Skeletal muscle cell (primary cell): ENCODE measurements at places on chromosomes 13 and 19.
A peak's percentile ranks its signal among the peaks of the same experiment; 100 is the strongest.

DNA sequence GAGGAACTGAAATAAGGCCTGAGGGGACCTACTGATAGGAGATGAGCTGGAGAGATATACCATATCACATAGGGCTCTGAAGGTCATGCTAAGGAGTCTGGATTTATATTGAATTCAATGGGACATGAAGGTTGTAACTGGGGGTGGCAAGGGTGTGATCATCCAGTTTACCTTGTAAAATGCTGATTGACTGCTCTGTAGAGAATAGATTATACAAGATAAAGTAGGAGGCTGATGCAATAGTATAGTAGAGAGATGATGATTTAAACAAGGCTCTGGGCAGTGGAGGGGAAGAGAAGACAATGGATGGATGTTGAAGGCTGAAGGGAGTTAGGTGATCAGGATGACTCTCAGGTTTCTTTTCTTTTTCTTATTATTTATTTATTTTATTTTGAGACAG, 18.0 kb upstream of the PAN3 start:
- DNase-seq = no peak

DNA sequence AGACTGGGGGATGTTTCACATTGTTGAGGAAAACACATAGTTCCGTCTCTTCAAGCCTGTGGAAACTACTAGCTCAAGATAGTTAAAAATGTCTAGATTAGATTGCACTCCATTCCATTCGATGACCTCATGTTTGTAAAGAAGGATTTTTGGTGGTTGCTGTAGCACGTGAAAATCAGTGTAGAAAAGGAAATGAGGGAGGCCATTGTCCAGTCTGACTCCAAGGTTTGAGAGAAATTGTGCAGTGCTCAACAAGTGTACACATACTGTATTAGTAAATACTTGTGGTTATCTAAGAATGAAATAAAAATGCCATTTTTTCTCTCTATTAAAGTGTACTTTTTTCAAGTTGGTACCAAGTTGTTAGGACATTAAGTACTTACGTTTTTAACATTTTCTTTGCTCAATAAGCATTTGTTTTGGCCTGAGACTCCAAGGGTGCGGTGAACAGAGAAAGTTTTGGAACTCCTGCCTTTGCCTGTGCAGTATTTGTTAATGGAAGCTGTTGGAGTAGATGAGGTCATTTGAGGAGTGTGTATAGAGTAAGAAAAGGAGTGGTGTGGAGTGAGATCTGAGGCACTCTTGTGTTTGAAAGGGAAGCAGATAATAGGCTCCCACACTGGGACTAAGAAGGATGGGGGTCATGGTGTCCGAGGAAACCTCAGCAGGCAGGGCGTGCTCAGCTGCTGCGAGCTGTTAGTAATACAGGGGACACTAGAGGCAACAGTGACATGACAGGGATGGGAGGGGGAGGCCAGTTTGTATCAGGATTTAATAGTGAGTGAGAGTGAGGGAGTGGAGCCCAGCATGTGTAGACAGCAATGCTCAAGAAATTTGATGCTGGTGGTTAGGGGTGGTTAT, 4.4 kb downstream of the WASF3 start:
- no peak for DNase-seq

DNA sequence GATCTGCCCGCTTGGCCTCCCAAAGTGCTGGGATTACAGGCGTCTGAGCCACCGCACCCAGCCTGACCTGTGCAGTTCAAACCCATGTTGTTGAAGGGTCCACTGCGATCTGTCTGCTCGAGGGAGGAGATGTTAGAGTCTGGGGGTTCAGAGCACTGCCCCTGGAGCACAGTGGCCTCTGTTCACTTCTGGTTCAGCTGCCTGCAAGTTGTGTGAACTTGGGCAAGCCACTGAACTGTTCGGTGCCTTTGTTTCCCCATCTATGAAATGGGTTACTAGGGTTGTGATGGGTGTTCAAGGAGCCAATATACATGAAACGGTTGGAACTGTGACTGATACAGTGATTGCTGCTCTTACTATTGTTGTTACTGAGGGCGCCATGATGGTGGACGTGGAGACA, 1.7 kb downstream of the PLIN5 start:
- no peak for DNase-seq

GRCh38 chr13:48636550-48636949, 17.2 kb upstream of the CYSLTR2 start:
- DNase-seq = peak; percentile 73

DNA sequence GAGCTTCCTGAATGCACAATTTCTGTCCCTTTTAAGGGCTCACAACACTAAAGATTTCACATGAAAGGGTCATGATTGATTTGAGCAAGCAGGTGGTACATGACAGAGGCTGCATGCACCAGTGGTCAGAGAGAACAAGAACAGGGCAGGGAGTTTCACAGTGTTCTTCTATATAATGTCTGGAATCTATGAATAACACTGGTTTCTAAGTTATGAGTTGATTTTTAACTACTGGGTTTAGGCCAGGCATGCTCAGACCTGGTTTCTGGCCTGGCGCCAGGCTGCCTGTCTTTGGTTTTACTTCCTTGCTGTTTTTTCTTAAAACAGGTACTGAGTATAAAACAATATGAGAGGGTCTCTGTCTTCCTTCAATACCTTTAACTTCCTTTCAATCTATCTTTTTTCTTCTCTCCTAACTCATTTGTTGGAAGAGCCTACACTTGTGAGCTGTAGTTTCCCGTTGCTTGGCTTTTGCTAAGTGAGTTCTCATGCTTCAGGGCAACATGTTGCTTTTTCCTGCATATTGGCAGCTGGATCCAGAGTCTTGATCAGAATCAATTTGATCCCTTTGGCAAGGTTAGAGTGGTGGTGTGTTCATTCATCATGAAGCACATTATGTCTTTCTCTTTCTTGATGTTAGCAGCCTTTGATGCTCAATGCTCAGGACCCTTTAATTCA, 38.5 kb upstream of the FGF14 start:
- DNase-seq = no peak

DNA sequence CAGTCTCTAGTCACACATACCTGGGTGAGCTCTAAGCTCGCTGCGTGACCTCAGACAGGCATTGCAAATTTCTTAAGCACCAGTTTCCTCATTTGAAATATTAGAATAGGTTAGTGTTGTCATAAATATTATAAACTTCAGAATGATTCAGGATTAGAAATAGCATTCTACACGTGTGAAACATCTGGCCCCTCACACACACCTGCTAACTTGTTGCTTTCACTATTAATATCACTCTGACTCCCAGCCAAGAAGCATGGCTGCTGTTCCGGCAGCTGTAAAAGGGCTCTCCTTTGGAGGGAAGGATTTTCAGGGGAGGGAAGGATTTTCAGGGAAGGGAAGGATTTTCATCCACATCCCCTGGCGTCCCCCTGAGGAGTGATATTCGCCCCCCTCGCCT, 161.3 kb upstream of the GPR12 start:
- no peak for DNase-seq

DNA sequence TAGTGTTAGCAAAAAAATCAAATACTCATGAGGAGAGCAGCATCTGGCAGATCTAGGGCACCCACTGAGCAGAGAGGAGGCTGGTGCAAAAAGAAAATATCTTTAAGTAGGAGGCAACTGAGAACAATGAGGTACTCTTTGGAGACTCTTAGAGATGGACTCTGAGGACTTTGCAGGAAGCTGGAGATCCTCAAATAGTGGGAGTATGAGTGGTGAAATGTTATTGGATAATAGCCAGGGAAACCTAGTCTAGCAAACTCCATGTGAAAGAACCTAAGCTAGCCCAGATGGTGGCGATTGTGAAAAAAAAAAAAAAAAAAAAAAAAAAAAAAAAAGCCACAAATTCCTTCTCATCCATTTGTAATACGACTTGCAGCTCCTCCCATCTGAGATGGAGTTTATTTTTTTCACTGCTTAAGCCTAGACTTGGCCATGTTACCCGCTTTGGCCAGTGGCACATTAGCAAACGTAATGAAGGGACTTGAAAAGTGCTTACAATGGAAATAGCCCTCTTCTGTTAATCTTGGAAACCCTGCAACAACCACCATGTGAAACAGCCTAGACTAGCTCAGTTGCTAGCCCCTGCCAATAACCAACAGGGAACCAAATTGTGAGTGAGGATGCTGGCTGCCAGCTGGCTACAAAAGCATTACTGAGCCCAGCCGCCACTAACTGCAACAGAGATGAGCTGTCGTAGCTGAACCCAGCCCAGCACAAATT, 476.2 kb downstream of the KLF12 start:
- no peak for DNase-seq

DNA sequence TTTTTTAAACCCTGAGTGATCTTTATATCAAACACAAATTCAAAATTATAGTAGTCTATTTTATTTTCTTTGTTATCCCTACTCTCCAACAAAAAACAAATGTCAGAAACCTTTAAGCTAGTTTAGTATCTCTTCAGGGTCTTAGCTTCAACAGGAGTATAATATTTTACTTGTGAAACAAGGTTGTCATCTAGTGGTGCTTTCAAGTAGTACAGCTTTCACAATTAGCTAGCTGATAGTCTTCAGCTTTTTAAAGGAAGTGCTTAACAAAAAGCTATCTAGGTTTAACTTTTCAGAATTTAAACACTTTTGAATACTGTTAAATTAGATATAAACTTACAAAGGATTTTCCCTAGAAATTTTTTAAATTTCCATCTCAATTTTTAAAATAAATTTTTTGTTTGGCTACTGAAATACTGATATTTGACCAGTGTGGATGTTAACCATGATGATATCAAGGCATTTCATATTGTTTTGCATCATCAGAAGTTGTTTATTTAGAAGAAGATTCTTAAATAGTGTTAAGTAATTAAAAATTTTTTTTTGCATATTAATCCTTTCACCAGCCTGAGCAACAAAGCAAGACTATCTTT, 34.2 kb downstream of the TDRD3 start:
- peak; percentile 16 for DNase-seq

DNA sequence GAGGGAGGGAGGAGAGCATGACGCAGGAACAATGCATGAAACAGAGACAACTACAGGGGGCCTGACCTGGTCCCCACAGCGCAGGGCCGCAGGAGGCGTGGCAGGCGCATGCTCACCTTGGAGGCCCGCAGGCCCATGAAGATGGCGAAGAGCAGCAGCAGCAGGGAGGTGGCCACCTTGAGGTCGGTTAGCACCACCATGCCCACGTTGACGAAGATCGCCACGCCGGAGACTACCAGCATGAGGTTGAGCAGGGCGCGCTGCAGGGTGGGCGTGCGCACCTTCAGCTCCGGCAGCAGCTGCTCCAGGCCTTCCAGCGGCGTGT, 17.0 kb downstream of the EMP3 start:
- DNase-seq = no peak

DNA sequence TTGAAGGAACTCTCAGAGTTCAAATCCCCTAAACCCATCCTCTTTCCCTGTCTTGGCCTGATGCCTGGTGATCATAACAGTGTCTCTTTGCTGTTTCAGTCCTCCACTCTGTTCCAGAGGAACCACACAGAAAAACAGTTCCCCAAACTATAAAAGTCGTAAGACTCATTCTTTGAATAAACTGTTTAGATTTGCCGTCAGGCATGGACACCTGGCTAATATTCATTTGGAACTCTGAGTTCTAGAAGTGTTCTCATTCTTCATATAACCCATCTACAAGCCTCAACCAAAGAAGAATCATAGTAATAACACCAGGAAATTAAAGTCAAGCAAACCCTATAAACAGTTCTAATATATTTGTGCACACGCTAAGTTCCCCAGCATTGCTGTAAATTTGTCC, 37.7 kb upstream of the ABCC4 start:
- DNase-seq = no peak

DNA sequence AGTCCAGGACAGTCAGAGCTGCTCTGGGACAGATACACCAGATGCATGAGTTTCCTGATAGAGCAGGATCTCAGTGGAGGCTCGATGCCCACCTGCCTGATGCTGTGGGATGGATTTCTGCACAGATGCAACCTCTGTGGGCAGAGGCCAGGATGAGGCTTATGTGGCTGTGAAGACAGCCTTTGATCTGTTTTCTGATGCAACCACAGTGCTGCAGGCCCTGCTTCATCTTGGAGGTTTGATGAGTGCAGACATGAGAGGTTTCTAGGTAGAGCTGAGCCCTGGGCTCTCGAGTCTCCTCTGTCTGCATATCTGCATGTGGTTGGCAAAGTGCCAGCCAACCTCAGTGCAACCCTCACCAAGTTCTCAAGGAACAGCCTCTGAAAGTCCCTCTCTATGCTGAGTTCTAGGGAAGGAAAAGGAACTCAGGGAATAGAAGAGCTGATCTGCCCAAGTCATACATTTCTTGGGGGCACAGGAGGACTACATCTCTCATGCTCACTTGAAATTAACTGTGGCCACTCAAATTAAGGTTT, 23.1 kb upstream of the TSHZ3 start:
- no peak for DNase-seq

DNA sequence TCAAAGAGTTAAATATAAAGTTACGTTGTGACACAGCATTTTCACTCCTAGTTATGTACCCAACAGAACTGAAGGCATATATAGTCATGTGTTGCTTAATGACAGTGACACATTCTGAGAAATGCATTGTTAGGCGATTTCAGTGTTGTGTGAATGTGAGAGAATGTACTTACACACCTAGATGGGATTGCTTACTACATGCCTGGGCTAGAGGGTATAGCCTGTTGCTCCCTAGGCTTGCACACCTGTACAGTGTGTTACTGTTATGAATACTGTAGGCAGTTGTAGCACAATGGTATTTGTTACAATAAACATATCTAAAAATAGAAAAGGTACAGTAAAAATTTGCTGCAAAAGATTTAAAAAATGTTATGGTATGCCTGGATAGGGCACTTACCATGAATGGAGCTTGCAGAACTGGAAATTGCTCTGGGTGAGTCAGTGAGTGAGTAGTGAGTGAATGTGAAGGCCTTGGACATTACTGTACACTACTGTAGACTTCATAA, 89.2 kb downstream of the DHRS12 start:
- no peak for DNase-seq

GRCh38 chr19:8120636-8121480, 28.5 kb downstream of the FBN3 start:
- DNase-seq = no peak

DNA sequence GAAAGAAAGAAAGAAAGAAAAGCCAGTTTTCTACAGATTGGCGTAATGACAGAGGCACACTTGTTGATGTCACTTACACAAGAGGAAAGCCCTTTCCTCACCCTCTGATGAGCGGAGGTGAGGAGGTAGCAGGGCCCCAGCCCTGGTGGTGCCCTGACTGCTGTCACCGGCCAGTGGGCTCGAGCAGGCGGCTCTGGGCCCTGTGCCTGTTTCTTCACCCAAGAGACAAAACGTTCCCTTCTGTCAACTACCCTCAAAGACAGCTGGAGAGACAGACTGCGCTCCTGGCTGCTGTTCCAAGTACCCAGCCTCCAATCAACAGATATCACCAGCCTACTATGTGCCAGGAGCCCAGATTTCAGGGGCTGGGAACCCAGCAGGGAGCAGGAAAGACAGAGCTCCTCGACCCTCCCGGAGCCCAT, 10.1 kb downstream of the EPS15L1 start:
- DNase-seq = no peak

GRCh38 chr13:93325303-93326233, 99.0 kb downstream of the GPC6 start:
- no peak for DNase-seq

DNA sequence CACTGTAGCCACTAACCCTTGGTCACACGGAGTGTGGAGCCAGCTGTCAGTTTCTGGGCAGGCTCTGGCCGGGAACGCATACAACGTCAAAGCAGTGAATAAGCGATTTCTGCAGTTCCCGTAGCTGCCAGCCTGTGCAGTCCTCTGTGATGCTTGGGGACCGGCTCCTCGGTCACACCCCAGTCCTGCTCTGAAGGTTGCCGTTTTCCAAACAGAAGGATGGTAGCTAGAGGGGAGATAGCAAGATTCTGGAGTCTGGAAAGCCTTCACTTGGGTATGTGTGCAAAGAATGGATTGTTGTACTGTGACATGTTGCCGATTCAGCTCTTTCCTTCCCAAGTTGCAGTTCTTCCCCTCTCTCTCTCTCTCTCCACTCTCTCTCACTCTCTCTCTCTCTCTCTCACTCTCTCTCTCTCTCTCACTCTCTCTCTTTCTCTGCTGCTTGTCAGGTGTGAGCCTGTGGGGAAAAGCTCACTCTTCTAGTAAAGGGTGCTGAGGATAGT, 38.7 kb upstream of the C1QTNF9 start:
- no peak for DNase-seq
